ENCODE measurements at places on chromosomes 3 and 15.

DNA sequence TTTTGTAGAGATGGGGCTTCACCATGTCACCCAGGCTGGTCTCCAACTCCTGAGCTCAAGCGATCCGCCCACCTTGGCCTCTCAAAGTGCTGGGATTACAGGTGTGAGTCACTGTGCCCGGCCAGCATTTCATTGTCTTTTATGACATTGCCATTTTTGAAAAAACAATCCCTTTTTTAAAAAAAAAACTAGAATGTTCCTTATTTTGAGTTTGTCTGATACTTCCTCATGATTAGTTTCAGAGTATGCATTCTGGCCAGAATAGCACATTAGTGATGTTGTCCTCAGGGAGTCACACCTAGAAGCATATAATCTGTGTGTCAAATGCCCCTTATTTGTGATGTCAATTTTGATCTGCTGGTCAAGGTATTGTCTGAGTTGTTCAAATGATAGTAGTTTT lies 21.2 kb upstream of the NMD3 start:
- no peak for ATAC-seq

GRCh38 chr15:31806106-31806505 lies 224.2 kb upstream of the CHRNA7 start:
- no peak for ATAC-seq

- ATAC-seq, result no peak
Observed at GRCh38 chr15:33179874-33180273, 14.6 kb downstream of the FMN1 start.

- ATAC-seq, result no peak
Observed at GRCh38 chr3:17110660-17111396, 226.1 kb downstream of the PLCL2 start.

DNA sequence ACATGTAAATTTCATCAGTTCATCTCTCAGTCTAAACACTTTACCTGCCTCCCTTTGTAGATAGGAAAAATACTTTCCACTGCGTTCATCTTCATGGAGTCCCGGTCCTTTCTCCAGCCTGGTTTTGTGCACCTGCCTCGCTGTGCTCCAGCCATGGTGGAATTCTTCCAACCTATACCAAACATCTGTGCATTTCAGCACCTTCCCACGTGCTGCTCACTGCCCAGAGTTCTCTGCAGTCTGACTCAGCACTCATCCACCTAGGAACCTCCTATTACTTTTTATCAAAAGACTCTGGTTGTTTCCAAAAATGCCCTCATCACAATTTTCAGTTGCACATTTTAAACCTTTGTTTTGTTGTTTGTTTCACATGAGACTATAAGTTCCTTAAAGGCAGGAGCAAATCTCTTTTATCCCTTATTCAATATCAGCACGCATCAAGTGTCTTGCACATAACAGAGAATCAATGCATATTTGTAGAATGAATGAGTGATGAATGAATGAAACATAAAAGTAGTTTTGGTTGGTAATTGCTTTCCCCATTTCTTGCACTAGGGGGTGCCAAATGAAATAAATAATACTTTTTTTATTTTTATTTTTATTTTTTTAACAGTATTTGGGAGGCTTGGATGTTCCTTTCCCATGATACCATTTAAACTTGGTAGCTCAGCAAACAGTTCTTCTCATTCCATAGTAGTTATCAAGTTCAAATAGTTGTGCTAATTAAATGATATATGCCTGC lies 30.2 kb upstream of the ADAMTS9 start:
- ATAC-seq, result no peak

DNA sequence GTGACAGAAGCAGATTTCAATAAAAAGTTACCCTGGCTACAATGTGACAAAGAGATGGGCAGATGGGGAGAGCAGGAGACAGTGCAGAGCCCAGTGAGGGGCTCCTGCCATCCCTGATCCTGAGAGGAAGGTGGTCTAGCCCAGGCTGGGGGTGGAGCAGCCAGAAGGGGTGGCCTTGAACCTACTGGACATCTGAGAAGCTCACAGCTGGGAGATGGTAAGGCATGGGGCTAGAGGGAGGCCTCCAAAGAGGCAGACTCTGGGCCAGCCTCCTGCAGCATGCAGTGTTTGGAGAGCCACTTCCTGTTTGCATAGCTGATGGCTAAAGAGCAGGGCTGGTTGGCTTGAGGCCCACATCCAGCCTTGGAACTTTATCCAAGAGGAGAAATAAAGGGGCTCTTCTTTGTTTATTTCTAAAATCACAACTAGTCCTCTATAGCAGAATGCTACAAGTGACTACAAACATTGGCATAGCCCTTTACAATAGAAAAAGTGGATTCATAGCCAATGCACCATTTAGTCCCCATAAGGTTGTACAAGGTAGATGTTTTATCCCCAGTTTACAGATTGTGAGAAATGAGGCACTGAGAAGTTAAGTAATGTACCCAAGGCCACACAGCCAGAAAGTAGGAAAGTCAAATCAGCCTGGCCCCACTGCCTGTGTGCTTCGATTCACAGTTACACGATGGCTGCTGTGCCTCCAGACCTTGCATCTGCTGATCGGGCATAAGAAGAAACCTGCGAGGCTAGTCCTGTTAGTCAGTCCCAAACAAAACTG lies 4.6 kb downstream of the EFCC1 start:
- no peak for ATAC-seq

DNA sequence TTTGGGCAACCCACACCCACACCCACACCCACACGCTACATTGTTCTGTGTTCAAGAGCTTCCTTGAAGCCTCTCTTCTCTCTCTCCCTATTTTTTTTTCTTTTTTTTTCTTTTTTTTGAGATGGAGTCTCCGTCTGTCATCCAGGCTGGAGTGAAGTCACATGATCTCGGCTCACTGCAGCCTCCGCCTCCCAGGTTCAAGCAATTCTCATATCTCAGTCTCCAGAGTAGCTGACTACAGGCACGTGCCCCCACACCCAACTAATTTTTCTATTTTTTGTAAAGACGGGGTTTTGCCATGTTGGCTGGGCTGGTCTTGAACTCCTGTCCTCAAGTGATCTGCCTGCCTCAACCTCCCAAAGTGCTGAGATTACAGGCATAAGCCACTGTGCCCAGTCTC lies 271.1 kb downstream of the SHQ1 start:
- ATAC-seq, result no peak

GRCh38 chr3:195104340-195104739 lies 166.6 kb downstream of the XXYLT1 start:
- no peak for ATAC-seq

- ATAC-seq, result no peak
Observed at GRCh38 chr3:31106912-31107311, 212.5 kb upstream of the GADL1 start.

- no peak for ATAC-seq
Observed at GRCh38 chr15:93479715-93480114, 390.7 kb upstream of the RGMA start.

- no peak for ATAC-seq
Observed at GRCh38 chr15:80599359-80599758, 95.8 kb upstream of the ABHD17C start.

DNA sequence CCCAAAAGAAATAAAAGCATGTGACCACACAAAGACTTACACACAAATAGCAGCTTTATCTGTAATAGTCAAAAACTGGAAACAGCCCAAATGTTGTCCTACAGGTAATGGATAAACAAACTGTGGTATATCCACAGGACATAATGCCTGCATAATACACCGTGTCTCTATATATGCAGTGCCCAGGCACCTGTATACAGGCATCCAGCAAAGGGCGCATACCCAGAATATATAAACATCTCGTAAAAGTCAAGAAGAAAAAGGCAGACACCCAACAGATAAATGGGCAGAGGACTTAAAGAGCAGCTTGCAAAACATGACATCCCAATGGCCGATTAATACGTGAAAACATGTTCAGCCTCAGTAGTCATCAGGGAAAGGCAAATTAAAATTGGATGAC lies 7.2 kb downstream of the OSBPL10 start:
- no peak for ATAC-seq

DNA sequence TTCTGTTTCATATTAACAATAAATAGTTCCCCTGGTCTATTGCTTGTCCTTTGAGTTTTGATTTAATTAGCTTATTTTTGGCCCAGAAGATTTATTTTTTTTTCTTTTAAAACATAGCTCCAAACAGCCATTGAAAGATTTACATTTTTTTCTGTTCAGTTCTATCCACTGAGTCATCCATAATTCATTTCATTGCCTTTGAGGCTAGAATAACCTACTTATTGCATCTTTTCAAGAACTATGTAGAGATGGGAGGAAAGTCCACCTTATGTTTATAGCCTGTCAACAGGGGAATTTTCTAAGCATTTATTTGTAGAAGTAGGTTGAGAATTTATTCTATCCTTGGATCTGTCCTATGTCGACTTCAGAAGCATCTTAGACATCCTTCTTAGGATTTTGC lies 53.4 kb upstream of the CHD2 start:
- ATAC-seq, result peak; percentile 83

DNA sequence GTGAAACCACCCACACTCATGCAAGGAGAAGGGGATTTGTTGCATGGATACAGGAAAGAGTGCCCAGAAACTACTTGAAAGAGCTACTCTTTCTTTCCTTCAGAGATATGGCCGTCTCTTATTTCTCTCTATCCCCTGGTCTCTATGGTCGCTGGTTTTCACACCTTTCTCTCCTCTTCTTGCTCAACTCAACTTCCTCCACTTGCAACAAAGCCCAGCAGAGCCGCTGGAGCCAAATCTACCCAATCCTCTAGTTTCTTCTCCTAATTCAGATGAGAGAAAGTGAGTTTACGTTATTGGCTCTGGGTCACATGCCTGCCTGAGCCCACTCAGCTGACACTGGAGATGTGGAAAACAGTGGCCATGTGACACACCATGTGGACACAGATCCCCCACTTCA lies 215.2 kb downstream of the OSBPL10 start:
- no peak for ATAC-seq

GRCh38 chr15:64122936-64123351 lies 27.2 kb downstream of the SNX1 start:
- ATAC-seq, result no peak

- no peak for ATAC-seq
Observed at GRCh38 chr3:122088531-122088930, 33.4 kb downstream of the CD86 start.

DNA sequence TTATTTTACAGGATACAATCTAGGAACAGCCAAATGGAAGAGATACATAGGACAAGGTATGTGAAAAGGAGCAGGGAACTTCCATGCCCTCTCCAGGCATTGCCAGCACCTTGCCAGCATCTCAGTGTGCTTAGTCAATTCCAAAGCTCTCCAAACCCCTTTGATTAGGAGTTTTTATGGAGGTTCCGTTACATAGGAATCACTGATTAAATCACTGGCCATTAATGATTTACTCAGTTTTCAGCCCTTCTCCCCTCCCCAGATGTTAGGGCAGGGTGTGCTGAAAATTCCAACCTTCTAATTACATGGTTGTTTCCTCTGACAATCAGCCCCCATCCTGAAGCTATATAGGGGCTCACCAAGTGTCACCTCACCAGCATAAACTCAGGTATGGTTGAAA lies 11.5 kb downstream of the MYLK start:
- no peak for ATAC-seq

DNA sequence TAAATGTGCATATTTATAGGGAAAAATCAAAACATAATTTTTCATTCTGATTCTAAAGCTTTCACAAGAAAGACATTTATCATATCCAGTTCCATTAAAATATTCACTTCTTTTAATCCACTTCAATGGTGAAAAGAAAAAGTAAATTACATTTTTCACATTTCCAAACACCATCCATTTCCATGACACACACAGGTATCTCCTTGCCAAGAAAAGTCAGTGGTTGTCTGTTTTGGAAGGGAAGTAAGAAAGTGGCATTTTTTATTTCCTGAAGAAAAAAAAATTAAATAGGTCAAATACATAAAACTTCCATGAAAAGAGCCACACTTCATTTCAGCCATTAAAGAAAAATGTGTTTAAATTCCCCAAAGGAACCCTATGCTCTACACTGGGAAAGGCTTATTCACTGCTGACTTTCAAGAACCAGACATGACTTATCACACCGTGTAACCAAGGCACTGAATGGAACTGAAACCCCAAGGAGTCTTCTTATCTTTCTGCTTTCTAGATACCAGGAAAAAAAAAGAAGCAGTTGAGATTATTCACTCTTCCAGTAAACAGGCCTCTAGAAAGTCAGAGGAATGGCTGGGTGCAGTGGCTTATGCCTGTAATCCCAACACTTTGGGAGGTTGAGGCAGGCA lies 44.5 kb downstream of the OSBPL10 start:
- ATAC-seq, result no peak

GRCh38 chr3:155317211-155317610 lies 23.7 kb upstream of the STRIT1 start:
- ATAC-seq, result no peak

DNA sequence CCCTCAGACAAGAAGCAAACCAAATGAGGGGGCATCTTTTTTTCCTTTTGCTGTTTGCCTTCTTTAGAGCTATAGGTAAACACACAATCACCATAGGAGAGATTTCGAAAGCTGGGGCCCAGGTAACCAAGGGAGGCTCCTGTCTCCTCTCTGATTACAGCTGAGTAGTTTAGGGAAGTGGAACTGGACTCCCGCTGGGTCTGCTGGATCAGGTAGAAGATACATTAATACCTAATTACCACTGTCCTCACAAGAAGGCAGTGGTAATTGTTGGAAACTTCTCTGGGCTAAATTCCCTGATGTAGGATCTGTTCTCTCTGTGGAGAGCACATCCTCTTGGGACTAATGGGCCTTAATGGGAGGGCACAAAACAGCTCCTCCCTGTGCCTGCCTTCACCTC lies 32.7 kb downstream of the HDC start:
- ATAC-seq, result no peak

- no peak for ATAC-seq
Observed at GRCh38 chr3:63523100-63523499, 129.4 kb upstream of the SNTN start.

GRCh38 chr3:129627350-129628168 lies 21.1 kb upstream of the PLXND1 start:
- ATAC-seq, result peak; percentile 60

DNA sequence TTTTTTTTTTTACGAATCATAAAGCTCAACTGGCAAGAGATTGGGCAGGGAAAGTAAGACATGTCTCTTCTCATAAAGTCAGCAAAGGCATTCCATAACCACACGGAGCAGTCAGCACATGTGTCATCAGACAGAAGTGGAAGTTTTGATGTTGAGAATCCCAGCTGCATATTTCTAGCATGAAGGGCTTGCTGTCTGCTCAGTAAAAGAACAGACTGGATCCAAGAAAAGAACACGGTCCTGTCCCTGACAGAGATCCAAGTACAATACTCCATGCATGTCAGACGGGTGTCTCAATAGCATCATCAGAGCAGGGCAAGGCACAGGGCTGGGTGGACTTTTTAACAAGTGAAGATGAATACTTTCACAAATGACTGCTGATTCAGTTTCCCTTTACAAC lies 38.2 kb downstream of the ABI3BP start:
- peak; percentile 91 for ATAC-seq

DNA sequence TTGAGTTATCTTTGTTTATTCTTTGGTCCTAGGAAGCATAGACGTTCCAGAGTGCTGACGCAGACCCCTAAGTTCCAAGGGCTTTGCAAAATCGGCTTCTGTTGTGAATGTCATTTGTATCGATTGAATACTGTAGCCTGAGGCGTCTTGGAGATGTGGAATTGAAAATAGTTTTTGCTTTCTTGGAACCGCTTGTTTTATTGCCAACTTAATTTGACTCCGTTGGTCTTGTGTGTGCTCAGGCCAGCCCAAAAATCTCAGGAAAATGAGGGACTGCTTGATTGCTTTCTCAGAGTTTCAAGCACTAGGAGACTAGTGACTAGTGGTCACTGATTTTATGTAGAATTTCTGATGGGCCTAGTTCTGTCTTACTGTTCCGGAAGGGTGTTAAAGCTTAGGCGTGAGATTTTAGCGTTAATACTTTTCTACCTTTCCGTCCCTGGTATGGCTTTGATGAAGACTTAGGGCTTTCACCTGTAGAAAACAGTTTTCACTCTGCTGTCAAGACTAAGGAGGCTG lies 263 bp upstream of the UTS2B start:
- ATAC-seq, result peak; percentile 44
